ENCODE measurements at places on chromosomes 1 and 21.

DNA sequence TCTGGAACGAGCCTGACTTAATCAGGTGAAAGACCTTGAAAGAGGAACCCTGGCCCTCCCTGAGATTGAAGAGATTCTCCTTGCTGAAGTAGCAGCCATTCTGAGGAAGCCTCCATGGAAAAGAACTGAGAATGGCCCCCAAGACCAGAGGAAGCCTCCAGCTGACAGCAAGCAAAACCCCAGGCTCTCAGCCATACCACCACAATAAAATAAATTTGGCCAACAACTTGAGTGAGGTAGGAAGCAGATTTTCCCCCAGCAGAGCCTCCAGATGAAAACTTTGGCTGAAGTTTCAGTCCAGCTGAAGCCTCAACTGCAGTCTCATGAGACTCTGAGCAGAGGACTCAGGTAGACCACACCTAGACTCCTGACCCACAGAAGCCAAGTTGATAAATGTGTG, 34.0 kb upstream of the SLAMF9 start:
- no peak for DNase-seq

DNA sequence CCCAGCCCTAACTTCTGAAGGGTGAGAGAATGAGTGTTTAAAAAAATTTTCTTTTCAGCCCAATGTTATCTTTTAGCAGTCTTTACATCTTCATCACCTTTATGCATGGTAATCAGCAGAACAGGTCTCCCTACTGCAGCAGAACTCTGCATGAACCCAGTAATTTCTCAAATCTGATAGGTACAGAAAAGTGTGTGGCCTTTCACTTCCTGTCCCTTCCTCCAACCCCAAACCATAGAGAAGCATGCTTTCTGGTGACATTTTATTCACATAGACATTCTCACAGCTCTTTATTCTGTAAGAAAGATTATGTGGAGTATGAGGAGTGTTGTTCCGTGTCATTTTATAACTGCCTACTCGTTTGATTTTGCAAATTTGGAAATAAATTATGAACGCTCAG, 68.6 kb downstream of the RPAP2 start:
- no peak for DNase-seq

DNA sequence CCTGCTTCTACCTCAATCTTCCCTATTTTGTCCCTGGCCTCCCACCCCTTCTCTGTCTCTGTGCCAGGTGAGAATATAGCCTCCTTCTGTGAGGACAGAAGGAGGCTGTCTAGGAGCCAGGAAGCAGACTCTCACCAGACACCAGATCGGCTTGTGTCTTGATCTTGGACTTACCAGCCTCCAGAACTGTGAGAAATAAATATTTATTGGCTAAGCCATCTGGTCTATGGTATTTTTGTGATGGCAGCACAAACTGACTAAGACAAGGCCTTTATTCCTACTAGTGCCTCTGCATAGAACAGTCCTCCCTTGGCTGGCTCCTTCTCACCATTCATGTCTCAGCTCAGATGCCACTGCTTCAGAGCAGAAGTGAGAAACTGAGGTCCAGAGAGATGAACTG, 1.9 kb downstream of the GPN2 start:
- DNase-seq = no peak

GRCh38 chr1:103779932-103780331, 30.2 kb downstream of the AMY1C start:
- no peak for DNase-seq

GRCh38 chr1:22804969-22805671, 94.5 kb downstream of the EPHB2 start:
- no peak for DNase-seq

GRCh38 chr1:167198518-167199133, 22.1 kb upstream of the POU2F1 start:
- DNase-seq = no peak

All from NCI-H187 treated with DMSO at 0.1 percent for 48 hours (cell line).